ENCODE measurements at places on chromosomes 2 and 18.

DNA sequence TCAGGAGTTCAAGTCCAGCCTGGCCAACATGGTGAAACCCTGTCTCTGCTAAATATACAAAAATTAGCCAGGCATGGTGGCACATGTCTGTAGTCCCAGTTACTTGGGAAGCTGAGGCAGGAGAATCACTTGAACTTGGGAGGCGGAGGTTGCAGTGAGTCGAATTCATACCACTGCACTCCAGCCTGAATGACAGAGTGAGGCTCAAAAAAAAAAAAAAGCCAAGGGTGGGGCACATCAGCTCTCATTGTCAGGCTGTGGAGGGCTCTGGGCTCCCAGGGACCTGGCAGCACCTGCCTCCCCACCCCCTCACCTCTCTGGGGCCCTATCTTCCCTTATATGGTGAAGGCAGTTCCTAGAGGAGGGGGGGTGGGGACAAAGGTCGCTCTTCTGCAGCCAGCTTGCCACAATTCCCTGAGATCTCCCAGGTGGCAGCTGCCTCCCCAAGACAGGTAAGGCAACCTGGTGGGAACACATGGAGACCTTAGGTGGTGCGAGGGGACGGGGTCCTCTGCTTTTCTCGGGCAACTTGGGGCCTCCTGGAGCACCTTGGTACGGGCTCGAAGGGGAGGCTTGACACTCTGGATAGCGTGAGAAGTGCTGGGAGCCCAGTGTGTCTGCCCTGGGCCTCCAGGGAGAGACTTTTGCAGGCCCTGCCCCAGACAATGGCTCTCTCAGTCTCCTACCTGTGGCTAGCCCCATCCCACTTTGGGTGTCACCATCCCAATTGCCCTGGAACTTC, at the start of gene VIL1:
VIL1 (plus strand) TSS at position 407 of the 742 bp plus-strand sequence. CDS start 4,656 bp downstream, outside the sequence.
- no peak for DNase-seq

- DNase-seq: no peak
Measured at GRCh38 chr18:68759308-68759707, 38.6 kb upstream of the CCDC102B start.

DNA sequence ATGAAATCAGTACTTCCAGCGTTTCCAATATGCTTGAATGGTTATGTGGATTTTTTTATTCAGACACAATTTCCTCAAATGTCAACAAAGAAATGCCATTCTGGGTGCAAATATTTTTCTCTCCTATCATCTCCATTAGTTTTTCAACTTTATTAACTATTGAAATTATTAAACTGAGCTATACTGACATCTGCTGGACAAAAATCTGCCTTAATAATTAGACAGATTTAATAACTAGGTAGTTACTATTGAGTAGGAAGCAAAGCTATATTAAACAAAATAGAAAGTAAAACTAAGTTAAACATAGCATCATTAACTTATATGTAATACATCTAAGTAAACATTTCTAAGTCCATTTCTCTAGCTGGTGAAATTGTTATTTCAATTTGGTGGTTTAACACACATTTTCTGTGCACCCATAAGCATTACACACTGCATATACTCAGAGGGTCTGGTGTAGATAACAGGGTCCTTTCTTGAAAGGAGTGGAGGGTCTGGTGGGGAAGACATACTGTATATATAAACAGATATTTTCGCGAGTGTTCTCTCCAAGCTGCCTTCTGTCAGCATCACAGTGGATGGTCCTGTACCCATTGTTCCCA, 77.0 kb downstream of the LANCL1 start:
- no peak for DNase-seq

DNA sequence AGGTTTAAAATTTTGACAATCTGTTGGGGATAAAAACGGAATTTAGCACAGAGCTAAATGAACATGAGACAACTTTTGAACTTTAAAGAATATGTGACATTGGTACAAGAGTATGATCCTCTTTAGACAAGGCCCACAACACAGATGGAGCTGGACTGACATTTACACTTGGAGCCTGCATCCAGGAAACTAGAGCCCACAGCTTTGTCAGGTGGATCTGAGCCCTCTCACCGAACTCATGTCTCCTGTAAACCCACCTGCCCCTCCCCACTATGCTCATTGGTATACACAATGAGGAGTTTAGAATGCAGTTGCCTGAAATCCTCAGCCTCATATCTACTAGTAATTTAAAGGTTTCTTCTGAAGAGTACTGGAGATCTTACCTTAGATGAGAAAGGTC, 22.1 kb upstream of the ACAA2 start:
- no peak for DNase-seq

DNA sequence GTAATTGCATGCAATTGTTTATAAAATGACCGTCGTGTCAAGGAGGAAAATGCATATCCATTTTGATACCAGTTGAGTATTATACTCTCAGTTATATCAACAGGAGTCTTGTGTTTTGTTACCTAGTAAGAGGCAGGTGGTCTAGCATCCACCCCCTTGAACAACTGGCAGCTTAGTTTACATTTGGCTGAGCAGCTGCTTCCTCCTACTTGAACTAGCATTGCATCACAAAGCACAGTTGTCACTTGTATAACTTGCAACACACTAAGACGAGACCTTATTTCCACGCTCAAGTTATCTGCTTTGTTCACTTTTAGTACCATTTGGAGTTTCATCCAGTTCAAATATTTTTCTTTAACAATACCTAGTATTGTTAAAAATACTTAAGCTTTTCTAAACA, 75.4 kb upstream of the UBE2E3 start:
- DNase-seq: peak; percentile 44

DNA sequence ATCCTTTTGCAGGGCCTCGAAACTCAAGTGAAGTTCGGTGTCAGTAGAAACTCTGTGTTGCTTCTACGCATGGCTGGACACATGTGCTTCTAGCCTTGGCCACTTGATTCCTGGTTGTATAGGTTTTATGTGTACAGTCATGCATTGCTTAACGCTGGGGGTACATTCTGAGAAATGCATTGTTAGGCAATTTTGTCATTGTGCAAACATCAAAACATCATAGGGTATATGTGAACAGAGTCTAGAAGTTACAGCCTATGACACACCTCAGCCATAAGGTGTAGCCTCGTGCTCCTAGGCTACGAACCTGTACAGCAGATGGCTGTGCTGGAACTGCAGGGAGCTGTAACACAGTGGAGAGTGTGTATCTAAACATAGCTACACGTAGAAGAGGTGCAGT, 39.4 kb downstream of the TMEM18 start:
- DNase-seq: no peak

DNA sequence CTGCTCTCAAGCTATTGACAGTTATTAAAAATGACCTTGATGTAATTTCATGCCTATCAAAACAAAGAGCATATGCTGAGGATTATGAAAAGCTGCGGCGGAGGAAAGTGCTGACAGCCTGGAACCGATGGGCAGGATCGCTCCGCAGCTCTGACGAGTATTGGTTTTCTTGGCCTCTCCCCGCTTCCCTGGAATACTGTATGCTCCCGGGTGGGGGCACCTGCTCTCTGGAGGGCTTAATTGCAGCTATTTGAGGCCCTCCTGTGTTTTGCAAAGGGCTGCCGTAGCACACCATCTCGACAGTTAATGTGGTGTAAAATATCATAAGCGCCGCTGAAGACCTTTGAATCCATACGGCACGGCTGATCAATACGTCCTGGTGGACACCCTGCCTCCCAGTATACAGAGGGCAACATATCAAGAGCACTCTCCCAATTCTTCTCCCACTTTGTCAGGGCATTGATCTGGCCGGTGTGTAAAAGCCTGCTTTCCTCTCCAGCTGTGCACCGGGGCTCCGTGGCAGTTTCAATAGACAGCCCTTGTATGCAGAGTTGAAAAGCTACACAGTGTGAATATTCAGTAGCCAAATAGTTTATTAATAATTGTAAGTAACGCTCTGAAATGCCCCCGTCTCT, 662.4 kb downstream of the GALR1 start:
- DNase-seq: no peak

- DNase-seq: peak; percentile 12
Measured at GRCh38 chr2:11553661-11554398, 20.0 kb downstream of the GREB1 start.

DNA sequence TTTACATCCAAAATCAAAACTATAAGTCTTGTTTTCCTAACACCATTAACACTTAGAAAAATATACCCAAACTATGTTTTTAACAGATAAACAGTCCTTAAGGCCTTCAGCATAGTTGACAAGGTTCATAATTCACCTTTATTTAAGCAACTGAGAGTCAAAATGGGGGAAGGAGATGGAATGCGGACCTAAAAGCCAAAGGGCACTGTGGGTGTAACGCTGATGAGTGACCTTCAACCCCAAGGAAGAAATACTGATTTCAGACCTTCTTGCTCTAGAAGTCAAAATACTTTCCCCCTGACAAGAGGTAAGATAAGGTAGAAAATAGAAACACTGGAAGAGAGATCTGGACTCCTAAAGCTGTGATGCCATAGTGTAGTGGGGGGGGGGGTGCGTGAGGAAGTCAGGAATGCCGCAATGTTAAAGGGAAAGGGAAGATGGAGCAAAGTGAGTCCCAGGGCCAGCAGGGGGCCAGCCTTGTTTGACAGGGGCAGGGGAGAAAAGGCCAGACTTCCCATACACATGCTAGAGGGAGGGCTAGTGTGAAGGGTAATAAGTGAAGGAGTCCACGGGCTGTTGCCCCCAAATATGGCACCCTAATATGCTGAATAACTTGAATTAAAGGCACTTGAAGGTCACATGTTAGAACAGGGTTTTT, 31.4 kb downstream of the CCDC93 start:
- no peak for DNase-seq

DNA sequence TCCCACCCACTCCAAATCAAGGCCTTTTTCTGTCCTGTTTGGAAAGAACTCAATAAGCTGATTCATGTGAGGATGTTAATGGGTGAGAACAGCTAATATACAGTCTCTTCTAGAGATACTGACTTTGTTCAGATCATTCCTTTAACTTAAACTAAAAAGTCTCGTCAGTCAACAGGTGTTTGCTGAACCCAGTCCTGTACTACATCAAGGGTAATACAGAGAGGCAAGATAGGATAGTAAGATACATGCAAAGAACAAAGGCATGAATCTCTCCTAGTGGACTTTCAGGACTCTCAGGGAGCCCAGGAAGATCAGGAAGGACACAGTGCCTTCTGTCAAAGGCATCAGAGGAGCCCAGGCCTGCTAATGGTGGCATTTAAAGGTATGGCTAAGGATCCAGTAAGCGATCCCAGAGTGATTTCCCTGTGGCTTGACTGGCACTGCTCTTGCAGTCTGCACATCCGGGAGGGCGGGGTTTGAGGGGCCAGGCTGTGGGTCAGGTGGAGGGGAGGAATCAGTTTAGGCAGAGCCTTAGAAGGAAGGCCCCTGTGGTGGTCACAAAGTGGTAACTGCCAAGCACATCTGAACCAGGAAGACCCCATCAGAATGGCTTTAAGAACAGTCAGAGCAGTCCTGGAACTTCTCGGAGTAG, 54.0 kb downstream of the EPAS1 start:
- no peak for DNase-seq

- no peak for DNase-seq
Measured at GRCh38 chr18:46163091-46163490, 58.9 kb downstream of the HAUS1 start.

- no peak for DNase-seq
Measured at GRCh38 chr2:45643095-45643494, 8.4 kb upstream of the PRKCE start.

GRCh38 chr2:102251042-102251848, 60.1 kb upstream of the IL1RL1 start:
- no peak for DNase-seq

DNA sequence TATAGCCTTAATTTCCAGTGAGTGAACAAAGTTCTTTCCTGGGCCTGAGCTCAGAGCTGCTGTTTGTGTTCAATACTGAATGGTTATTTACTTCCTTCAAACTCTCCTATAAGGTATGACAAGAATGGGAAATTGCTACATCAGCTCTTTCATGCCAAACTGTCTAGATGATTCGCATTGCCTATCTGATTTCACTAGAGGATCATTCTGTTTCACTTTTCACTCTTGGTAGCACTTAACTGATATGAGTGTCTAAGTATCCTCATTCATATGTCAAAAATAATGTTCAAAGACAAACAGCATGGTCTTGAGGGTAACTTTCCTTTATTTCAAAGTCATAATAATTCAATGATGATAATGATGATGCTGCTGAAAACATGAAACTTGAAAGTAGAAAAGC, 32.9 kb upstream of the SCG2 start:
- DNase-seq: peak; percentile 37

- no peak for DNase-seq
Measured at GRCh38 chr2:236764716-236765115, 195.1 kb downstream of the ACKR3 start.

GRCh38 chr2:60746318-60746717, 9.8 kb upstream of the PAPOLG start:
- peak; percentile 14 for DNase-seq

GRCh38 chr2:135245071-135245470, 193.0 kb downstream of the RAB3GAP1 start:
- peak; percentile 10 for DNase-seq

DNA sequence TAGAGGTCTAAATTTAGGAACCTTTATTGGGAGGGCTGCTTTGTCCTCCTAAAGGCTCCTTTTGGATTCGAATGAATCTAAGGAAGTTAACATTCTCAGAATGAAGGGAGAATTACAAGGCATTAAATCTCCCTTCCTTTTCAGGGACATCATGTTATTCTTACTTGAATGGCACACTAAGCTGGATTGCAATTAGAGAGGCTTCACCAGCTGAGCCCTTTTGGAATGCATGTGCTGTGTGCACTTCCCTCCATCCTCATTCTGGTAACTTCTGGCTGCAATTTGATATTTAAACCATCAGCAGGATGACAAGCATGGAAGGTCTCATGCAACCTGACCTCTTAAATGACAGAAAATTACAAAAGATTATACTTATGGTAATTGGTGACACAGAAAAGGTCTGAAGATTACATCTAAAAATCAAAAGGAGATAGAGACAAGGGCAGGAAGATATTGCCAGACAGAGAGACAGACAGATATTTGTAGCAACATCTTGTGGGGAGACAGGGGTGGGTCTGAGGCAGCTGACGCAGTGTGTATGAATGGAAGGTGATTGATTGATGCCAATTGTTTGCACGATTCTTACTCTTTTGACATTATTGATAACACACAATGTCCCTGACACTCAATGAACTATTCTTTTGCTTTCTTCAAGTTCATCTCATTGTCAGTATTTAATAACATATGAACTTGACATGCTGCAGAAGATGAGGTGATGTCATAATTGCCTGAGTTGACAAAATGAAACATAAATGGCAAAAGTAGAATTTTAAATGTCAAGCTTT, 570.8 kb upstream of the GYPC start:
- no peak for DNase-seq

DNA sequence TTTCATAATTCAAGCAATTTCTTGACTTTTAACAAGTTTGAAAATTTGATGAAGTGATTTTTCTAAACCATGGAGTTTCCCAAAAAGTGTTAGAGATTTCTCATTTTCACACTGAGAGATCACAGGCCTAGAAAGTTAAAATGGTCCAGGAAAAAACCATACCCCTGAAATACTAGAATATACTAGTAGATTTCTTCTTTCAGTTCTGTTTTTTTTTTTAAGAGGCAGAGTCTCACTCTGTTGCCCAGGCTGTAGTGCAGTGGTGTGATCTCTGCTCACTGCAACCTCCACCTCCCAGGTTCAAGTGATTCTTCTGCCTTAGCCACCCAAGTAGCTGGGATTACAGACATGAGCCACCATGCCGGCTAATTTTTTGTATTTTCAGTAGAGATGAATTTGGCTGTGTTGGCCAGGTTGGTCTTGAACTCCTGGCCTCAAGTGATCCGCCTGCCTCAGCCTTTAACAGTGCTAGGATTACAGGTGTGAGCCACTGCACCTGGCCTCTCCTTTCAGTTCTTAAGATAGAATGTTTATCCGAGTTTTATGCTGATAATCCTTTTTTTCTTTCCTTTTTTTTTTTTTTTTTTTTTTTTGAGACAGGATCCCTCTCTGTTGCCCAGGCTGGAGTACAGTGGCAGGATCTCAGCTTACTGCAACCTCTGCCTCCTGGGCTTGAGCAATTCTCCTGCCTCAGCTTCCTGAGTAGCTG, 14.4 kb downstream of the MTHFD2 start:
- no peak for DNase-seq

GRCh38 chr2:182867426-182868053, 1.1 kb upstream of the FRZB start:
- DNase-seq: no peak
